ENCODE measurements at places on chromosomes 2 and 18.

DNA sequence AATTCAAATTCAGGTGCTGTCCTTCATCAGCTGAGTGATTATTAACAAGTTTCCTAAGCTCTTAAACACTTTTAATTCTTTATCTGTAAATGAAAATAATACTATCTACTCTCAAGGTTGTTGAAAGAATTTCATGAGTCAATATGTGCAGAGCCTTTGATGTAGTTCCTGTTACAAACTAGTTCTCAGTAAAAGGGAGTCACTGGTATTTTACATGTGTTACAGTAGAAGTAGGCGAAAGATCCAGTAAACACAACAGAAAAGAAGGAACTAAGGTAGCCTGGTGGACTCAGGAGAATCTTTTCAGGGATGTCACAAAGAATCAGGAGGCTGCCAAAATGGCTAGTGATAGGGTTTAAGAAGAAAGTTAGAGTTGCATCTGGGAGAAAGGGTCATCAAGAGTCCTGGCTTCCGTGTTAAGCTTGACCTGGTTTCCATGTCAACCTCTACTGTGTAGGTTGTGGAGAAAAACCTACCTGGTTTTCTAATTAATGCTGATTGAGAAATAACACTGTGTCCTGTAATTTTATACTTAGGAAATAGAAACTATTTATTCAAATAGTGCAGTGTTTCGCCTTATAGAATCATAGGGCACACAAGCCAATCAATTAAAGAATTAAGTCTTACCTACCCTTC lies 58.3 kb upstream of the TRIB2 start:
- no peak for DNase-seq

GRCh38 chr2:867296-867695 lies 83.4 kb upstream of the SNTG2 start:
- no peak for DNase-seq

DNA sequence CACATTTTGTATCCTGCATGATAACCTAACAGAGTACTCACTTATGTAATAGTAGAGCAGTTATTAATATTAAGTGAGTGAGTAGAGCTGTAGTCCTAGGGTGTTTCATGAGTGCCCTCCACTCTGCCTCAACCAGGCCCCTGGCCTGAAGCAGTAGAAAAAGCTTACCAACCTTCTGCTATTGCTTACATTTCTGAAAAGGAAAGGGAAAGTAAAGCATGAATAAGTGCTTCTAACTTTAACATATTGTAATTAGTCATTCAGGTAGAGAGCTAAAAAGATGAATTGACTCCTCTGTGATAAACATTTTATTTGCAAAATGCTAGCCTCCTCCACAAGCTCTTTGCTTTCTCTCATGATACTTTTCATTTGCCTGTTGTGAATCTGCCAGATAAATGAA lies 94.7 kb upstream of the RPE start:
- no peak for DNase-seq

- no peak for DNase-seq
These were observed 55.5 kb downstream of the RIT2 start for GRCh38 chr18:43060020-43060419.

DNA sequence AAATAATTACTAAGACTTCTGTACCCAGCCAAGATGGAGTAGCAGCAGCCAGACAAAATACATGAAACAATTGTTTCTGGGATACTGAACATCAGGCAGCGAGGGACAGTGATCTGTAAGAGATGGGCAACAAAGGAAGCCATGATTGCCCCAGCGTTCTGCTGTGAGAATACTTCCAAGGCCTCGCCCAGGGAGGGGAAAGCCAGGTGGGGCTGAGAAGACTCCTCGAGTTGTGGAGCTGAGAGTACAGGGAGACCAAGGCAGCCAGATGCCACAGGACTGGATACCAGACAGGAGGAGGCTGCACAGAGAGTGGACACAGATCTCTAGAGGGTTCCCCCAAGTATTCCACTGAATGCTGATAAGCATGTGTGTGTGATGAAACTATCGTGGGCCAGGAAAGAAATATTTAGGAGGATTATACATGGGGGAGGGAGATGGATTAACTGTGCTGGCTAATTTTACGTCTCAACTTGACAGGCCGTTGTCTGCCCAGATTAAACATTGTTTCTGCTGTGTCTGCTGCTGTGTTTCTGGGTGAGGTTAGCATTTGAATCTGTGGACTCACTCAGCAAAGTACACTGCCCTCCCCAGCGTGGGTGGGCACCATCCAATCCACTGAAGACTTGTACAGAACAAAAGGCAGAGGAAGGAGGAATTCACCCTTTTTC lies 10.2 kb upstream of the LIMS2 start:
- DNase-seq: no peak

DNA sequence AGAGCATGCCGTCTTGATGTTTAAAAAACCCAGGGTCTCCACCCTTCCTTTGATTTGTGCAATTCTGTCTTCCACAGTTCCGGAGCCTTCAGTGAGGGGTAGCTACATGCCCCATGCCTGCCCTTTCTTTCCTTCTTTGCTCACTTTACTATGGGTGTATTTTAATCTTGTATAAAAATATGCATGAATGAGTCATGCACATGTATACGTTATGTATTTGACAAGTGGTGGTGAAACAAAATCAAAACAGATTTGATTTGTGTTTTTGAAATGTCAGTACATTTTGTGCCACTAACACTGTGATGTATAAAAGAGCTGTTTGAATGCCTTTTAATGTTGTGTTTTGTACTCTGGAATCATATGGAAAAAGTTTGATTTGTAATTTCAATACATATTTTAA lies 126.5 kb downstream of the RNF144A start:
- no peak for DNase-seq

DNA sequence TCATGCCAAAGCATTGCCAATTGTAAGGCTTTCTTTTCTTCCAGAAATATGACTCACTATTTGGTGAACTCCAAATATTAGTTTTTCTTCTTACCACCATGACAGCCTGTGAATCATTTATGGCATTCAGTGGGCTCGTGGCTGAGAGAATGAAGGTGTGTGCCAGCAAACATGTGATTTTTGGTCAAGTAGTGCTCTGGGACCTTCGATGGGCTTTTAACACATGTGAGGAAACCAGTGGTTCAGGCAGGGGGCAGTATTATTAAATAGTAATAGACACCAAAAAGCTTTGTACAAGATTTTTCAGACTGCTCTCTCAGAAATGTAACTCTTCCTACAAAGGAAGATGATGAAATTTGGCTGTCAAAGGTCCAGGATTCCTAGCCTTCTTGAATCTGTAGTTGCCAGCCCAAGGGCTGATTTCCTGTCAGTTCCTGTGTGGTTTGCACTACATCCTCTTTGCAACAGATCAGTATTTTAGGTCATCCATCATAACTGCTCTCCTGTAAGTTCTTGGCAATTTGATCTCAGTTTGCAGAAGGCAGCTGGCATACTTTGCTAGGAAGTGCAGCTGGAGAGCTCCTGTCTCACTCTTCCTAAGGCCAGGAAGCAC lies 64.3 kb downstream of the BABAM2 start:
- peak; percentile 40 for DNase-seq

DNA sequence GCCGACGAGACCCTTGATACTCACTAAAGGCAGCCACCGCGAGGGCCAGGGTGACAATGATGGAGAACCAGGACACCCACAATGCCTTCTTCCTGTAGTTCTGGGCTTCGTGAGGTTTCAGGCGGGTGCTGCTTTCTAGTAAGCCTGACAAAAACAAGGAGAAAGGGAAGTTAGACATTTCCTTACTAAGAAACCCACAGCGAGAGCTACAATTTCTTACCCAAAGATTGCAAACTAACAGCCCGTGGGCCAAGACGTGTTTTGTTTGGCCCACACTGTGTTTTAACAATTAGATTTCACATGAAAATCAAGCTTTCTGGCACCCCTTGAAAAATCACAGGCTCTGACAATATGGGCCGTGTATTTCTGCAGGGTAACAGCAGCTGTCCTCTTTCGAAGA lies 5.6 kb downstream of the TMEM163 start:
- no peak for DNase-seq

DNA sequence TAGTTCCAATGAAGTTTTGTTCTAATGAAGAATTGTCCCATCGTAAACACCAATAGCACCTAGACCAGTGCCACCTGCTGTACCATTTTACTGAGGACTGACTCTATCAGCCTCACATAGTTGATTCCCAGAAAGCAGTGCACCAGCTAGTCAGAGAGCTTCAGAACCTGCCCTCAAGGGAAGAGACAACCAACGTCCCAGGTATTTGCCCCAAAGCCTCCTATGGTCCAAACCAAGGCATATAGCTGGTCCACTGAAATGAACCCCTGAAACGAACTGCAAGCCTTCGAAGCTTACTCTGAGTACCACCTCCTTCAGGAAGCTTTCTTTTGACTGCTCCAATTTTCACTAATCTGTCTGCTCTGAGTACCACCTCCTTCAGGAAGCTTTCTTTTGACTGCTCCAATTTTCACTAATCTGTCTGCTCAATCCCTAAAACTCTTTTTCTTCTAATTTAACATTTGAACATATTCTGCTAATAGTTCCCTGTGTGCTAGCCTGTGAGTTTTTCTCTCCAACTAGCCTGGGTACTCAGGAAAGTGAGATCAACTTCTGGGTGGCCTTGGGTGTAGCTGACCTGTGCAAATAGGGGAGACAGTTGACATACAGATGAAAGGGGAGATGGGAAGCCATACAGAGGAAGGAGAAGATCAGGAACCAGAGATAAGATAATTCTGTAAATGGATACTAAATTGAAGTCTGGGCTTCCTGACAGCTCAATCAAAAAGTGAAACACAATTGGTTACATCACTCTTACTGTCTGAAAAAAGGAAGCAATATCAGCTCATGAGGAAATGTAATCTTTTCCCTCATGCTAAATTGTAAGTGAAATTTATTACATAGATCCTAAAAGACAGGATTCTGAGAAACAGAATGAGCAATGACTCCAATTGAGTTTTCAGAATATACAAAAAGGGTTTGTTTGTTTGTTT lies 33.5 kb upstream of the EML4 start:
- DNase-seq: no peak

- DNase-seq: no peak
These were observed 84.4 kb downstream of the MAP2 start for GRCh38 chr2:209508255-209508654.

DNA sequence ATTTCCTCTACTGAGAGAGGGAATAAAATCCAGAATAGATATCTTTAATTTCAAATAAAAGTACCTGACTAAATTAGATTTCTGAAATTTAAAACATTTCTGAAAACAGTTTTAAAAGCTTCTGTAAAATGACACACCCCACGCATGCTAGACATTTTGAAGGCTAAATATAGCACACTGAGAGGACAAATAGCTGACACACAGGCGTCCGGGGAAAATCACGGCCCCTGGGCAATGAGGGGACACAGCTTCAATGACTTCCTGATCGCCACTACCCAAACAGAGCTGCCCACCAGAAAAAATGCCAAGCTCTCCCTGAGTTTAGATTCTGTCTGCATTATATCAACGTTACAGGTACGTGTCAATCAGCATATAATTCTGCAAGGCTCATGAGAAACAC lies 10.9 kb downstream of the TBC1D8 start:
- DNase-seq: no peak

GRCh38 chr18:36035253-36035652 lies 32.1 kb downstream of the RPRD1A start:
- DNase-seq: no peak

- peak; percentile 6 for DNase-seq
These were observed 128.7 kb downstream of the UXS1 start for GRCh38 chr2:106065268-106065982.

GRCh38 chr2:232377841-232378734 lies 463 bp upstream of the ALPP start:
- DNase-seq: peak; percentile 10

DNA sequence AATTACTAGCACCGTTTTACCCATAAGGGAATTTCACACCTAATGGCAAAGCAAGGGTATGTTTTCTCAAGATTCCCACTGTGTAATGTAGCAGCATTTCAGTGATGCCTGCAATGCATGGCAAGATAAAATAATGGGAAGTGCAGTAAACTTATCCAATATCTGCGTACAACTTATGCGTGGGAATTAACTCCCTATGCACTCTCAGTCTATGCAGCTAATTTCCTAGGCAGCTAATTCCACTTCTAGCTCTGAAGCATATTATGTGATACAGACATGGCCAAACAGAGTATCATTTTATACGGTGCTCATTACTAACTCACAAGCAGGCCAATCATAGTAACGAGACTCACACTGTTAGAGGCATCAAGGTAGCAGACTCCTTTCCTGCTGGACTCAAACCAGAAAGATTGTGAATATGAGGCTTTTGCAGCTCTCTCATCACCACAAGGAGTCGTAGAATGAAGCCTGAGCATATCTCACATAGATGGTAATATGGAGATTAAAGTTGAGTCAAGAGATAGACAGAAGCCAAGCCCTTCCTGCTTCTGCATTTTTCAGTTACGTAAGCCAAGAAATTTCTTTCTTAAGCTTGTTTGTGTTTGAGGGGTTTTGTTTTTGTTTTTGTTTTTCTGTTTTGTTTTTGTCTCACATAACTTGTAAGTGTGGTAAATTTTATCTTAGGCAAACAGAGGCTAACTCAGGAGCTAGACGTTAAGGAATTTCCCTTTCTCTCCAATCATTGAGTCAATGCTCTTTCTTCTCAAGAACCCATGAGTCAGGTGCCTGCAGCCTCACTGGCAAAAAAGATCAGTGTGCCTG lies 34.8 kb upstream of the ITGAV start:
- DNase-seq: no peak

GRCh38 chr2:17621781-17622180 lies 81.3 kb downstream of the VSNL1 start:
- DNase-seq: no peak

- peak; percentile 81 for DNase-seq
These were observed 4.7 kb downstream of the CDK5R2 start for GRCh38 chr2:218964041-218964771.

GRCh38 chr18:36872329-36872728 lies 43.4 kb downstream of the KIAA1328 start:
- DNase-seq: no peak

GRCh38 chr2:172095146-172095904 lies 7.4 kb downstream of the DLX2 start:
- peak; percentile 21 for DNase-seq

GRCh38 chr2:146873646-146874259 lies 971.1 kb upstream of the ACVR2A start:
- DNase-seq: no peak

GRCh38 chr2:27071990-27072830 lies 756 bp upstream of the OST4 start:
- DNase-seq: peak; percentile 71

GRCh38 chr2:38129481-38129880 lies 53.5 kb upstream of the CYP1B1 start:
- no peak for DNase-seq

DNA sequence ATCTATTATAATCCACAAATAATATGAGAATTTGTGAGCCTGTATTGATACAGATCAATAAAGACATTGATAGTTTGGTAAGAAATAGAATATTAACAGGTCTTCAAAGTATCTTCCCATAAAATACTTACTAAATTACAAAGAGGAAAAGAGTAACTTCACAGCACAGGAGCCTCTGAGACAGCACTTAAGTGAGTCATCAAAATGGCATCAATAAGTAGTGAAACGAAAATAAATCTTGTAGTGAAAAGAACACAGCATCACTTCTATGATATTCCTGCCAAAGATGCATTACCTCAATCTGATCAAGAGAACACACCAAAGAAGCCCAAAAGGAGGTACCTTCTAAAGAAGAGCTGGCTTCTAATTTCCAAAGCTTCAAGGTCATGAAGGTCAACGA lies 116.4 kb downstream of the CBLN2 start:
- DNase-seq: no peak

- no peak for DNase-seq
These were observed 45.7 kb upstream of the MAPRE3 start for GRCh38 chr2:26924731-26925099.
